ENCODE measurements at places on chromosomes 5 and 9.

- peak; percentile 98 for DNase-seq
Observed at GRCh38 chr9:122332083-122332482, 38.7 kb upstream of the PTGS1 start.

GRCh38 chr9:104774831-104775573 lies 11.1 kb downstream of the NIPSNAP3B start:
- DNase-seq: peak; percentile 81

- peak; percentile 64 for DNase-seq
Observed at GRCh38 chr5:68884883-68885282, 208.9 kb upstream of the SLC30A5 start.

DNA sequence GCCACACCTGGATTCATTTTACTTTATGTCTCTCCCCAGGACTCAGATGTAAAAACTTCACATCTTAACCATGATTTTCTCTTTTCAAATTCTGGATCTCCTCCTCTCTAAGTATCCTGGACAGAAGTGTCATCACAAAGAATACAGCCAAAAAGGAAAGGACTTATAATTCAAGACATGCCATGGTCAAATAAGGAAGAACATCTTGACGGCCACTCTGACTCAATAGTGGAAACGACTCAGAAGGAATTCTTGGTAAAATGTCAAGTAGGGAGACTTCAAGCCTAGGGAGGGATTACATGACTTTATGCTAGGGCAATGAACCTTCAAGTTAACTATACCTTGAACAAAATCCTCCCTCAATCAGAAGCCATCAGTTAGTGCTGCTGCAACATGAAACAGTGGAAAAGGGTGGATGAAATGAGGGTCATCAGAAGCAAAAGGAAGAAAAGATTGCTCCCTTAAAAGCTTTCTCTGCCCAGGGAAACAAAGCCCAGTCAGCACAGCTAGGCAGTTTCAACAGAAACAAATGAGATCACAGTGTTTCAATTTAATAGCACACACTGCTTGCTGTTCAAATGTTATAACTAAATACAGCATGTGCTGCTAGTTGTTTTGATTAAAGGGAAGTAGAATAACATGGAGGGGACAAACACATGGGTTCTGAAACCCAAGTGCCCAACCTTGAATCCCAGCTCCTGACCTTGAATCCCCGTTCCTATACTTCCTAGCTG lies 101.4 kb downstream of the LPAR1 start:
- DNase-seq: no peak

DNA sequence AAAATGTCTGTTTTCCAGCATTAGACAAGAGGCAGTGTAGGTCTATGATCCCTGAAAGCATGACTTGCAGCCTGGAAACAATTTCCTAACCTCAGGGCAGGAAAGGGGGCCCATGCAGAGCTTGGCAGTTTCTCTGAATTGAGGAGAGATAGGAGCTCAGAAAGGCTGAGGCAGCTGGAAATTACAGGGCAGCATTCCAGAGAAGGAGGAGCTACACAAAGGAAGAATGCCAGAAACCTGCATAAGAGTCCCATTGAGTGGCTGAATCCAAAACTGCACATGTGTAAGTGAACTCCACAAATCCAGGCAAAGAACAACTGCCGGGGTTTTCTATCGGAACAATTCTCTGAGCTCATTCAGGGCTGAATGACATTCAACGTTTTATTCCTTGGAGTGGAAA lies 346.8 kb downstream of the PIK3R1 start:
- DNase-seq: no peak

DNA sequence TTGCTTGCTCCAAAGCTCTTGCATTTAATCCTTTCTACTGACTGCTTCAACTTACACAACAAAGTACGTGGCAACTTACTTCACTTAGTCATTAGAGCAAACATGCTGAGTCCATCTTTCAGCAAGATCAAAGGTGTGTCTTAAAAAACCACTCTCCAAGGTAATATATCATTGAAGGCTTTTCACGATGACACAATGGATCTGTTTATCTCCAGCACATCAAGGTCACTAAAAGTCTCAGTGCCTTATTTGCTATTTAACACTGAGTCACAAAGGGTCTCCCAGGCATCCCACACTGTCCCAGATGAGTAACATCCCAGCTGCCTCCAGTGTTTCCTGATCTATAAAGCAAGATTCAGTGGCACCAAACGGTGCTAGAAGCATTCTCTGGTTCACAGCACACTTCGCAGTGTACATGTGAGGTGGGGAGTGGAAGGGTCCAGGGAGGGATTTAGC lies 3.7 kb upstream of the CLK4 start:
- DNase-seq: no peak

DNA sequence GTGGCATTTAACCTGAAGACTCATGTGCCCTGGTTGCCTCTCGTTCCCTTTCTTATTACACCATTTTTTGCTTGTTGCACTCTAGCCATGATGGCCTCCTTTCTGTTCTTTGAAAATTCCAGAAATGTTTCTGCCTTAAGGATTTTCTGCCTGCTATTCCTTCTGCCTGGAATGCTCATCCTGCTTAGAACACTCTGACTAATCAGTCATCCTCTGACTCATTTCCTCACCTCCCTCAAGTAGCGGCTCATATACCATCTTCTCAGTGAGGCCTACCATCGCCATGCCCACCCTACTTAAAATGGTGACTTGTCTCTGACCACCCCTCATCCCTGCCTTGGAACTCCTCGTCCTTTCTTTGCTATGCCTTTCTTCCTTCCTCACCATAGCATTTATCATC lies 68.8 kb downstream of the KIF4B start:
- no peak for DNase-seq

DNA sequence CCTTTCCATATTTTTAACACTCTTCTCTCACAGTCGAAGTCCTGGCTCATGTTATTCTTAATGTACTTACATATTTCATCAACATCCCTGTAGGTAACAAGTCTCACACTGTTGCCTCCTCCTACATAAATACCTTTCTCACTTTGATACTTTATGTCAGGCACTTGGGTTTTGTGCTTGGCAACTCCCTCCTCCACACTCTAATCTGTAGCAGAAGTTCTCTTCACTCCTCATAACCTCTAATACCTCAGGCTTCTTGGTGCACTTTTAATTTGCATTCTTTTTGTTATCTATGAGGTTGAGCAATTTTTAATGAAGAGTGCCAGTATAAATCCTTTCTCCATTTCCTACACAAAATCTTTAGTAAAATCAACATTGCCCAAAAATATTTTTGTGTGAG lies 24.1 kb upstream of the ARRDC3 start:
- no peak for DNase-seq

DNA sequence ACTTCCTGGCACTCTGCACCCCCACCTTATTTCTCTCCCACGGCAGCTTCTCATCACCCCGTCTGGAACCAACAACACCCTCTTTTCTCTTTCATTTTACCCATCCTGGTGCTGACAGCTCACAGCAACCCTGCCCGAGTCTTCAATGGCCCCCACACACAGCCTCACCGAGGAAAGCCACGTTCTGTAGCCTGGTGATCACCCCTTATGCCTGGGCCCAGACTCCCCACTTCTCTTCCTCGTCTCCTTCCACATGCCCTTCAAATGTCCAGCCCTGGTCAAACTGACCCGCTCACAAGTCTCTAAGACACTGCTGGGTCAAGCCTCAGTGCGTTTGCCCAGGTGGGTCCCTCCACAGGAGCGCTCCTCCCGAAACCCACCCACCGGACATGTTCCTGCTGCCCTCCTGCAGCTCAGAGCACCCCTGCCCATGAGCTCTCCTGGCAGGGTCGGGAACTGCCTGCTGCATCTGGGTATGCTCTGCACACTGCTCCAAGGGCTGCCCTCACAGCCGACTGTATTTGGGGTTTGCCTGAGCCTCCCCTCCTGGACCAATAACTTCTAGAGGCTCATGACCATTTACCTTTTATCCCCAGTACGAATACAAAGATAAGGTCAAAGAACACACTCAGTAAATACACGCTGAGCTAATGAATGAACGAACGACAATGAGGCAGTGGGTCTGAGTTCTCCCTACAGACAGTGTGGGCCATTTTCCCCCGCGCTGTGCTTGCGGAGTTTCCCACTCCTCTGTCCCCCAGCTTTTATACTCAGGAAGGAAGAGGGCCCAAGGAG lies 154.7 kb upstream of the PHYKPL start:
- no peak for DNase-seq

DNA sequence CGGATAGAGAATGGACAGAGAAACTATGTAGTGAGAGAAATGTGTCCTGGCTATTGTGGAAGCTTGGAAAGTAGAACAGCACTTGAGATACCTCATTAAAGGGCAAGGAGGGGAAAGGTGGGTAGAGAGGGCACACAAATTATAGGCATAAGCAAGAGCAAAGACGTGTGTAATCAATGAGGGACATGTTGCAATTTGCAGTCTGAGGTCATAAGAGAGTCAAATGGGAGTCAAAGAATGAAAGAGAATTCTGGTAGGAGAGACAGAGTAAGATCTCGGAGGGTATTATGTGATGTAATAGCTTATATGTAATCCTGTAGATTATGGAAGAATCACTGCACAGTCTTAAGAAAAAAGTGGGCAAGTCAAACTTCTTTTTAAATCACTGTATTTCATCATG lies 312.0 kb upstream of the RGMB start:
- DNase-seq: no peak

- DNase-seq: no peak
Observed at GRCh38 chr9:84145031-84145430, 164.4 kb downstream of the RMI1 start.

- DNase-seq: peak; percentile 93
Observed at GRCh38 chr5:67215519-67216471, 19.2 kb upstream of the CD180 start.

DNA sequence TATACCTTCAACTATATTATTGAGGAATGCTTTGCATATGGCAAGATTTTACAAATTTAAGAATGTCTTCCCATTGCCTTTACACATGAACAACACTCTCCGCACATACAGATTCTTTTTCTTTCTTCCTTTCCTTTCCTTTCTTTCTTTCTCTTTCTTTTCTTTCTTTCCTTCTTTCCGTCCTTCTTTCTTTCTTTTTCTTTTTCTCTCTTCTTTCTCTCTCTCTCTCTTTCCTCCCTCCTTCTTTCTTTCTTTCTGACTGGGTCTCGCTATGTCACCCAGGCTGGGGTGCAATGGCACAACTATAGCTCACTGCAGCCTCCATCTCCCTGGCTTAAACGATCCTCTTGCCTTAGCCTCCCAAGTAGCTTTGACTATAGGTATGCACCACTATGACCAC lies 13.8 kb downstream of the WDR31 start:
- no peak for DNase-seq

DNA sequence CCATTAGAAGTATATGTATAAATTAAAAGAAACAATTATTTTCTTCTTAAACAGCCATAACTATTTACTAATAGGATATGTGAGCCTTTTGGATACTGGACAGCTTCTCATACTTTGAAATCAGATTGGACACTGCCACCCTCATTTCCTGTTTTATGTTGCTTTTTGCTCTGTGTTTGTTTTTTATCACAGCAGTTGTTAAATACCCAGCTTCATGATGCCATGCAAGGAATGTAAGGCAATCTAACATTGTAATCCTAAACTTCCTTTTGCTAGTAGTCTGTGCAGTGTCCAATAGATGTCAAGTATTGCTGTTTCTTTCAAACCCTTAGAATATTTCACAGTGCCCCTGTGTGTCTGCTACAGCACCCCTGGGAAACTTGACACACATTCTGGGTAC lies 56.2 kb downstream of the CNTLN start:
- no peak for DNase-seq

GRCh38 chr5:1080432-1080831 lies 31.4 kb downstream of the SLC12A7 start:
- no peak for DNase-seq

DNA sequence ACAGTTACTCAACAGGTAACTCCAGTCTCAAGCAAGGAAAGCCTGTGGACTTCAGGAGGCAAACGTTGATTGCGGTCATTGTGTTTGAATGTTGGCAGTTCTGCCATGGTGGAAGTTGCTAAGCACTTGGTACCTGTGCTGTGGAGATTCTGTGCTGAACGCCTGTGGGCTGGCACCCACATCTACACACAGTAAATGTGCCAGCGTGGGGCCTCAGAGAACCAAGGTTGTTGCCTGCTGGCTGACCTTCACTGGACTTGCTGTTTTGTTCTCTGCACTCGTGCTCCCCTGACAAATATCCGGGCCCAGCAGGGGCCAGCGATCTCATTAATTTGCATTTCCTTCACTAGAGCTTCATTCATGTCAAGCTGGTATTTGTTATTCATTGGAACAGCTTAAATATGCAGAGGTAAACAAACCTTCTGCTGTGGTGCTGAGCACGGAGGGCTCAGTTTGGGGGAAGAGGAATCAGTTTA lies 141.8 kb downstream of the PRKACG start:
- no peak for DNase-seq

- peak; percentile 100 for DNase-seq
Observed at GRCh38 chr9:132798817-132799790, 79.0 kb downstream of the AK8 start.

DNA sequence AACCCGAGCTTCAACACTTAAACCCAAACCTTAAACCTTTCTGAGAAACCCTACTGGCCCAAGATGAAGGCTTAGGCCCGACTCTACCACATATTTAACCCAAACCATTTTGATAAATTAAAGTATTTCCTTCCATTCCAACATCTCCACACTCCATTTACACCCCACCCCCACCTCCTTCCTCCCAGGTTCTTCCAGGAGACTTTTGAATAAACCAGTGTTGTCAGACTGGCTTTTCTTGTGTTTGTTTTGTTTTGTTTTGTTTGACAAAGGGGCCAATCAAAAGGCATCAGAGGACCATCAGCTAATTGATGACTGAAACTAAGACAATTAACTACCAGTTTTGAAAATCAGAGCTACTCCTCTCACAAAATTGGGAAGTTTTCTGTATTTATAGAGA lies 4.6 kb upstream of the ZNF608 start:
- no peak for DNase-seq

- no peak for DNase-seq
Observed at GRCh38 chr9:16223074-16223871, 647.2 kb downstream of the BNC2 start.

GRCh38 chr5:54301220-54301619 lies 9.2 kb downstream of the ARL15 start:
- peak; percentile 66 for DNase-seq

- peak; percentile 76 for DNase-seq
Observed at GRCh38 chr5:58751222-58751837, 168.5 kb downstream of the RAB3C start.

DNA sequence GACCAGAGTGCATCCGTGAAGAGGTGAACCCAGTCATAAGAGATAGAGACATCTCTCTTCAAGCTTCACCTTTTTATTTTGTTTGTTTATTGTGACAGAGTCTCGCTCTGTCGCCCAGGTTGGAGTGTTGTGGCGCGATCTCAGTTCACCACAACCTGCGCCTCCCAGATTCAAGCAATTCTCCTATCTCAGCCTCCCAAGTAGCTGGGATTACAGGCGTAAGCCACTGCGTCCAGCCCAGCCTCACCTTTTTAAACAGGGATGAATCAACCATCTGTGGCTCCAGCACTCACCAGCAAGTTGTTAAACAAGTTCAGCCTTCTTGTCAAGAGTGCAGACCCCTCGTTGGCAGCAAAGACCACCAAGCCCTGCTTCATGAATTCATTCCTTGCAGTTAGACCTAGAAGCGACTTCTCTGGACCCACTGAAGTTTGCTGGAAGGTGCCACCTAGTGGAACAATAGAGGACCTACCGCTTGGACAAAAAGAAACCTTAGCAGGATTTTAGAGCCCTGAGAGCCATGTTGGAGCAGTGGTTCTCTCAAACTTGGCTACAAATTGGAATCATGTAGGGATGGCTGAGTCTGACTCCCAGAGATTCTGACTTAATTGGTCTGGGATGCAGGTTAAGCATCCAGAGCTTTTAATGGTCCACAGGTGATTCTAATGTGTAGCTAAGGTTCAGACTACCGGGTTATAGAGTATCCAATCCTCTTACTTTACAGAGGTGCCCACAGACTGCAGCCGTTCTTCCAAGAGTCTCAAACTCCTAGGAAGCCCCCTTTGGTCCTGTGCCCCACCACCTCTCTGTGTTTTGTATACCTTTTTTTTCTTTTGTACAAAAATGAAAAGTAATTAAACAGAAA lies 10.5 kb upstream of the GALNT10 start:
- DNase-seq: peak; percentile 89

All from hematopoietic multipotent progenitor cell treated with erythropoietin and hydrocortisone succinate and interleukin-3 and kit ligand, for 6 days (in vitro differentiated cells).